ENCODE measurements at places on chromosomes 5 and 9.

DNA sequence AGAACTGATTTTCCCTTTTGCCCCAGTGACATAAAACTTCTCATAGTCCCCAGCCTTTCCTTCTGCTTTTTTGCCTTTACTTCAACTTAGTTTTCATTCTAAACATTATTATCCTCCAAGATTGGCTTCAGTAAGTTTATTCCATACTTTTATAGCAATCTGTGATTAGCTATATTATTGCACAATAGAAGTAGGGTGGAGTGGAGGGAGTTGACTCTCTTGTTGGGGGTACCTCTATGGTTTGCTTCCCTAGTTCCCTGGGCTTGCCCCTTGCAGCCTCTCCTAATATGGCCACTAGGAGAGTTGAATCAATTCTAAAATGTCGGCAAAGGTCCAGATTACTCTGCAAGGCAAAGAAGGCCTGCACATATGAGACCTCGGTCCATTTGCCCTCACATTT lies 36.4 kb upstream of the TYRP1 start:
- DNase-seq: no peak

GRCh38 chr9:116547729-116548426 lies 139.2 kb upstream of the TRIM32 start:
- DNase-seq: no peak

DNA sequence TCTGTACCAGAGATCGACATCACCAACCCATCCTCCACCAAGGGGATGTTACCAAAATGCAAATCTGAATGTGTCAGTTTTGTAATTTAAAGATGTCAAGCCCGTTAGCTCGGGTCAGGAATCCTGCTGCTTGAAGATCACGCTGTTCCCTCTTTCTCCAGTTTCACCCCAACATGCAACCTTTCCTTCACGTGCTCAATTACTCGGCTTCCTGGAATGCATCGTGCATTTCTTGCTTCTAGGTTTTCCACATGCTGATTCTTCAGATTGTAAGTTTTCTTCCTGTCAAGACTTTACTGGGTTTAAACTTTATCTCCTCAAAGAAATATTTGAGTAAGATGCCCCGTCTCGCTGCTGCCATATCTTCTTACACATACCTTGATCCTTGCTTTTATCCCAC lies 209.5 kb upstream of the SNX2 start:
- no peak for DNase-seq

DNA sequence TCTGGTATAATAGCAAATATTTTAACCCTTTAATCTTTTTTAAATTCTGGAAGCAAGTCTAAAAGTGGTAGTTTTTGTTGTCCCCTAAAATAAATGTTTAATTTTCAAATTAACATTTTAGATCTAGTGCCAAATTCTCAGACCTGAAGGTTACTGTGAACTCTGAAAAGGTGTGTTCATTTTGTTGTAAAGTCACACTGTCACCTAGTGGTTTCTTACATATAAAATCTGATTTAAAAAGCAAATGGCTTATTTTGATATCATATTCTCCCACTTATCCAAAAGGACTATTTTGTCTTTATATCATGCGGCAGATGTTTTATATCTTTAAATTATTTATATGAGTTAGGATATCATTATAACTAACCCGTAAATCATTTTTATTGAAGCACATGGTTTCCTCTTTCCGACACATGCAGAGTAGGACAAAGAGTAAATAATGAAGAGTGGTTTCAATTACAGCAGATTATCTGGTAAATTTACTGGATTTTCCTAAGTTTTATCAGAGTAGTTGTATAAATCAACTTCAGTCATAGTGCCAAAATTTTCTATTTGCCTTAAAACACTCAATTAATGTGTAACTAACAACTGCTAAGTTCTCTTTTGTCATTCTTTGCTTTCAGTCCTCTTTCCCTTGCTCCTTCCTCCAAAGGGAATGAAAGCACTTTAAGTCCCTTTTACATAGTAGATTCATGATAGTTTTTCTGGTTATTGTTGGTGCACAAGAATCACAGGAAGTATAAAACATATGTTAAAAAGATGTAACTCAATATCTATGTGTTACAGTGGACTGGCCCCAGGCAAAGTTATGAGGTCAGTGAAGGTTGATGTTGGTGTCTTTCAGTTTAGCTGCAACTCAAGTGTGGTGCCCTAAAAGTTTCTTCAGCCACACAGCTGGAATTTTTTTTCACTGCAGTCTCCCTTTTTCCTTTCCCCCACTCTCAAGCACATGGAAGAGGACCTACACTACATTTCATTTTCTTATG lies 189.6 kb downstream of the COX7C start:
- DNase-seq: no peak

- DNase-seq: no peak
Observed at GRCh38 chr5:35198686-35199085, 31.6 kb downstream of the PRLR start.

GRCh38 chr9:69918322-69918721 lies 97.7 kb downstream of the CFAP95 start:
- DNase-seq: no peak

GRCh38 chr5:35306716-35307365 lies 76.6 kb upstream of the PRLR start:
- no peak for DNase-seq

Measured in activated CD4-positive, alpha-beta T cell treated with anti-CD3 and anti-CD28 coated beads, Interleukin-10, Interleukin-2, amounts not matched to agents 100 ng/mL and 50 ng/mL, durations not matched to agents 16 hours and 8 hours (primary cell).